ENCODE measurements at places on chromosomes 3 and 15. TPM values are rescaled to one million over a fixed set of nuclear protein-coding genes. Genes with fewer than 3 reads are reported as not detected.

The GHRL gene
- not detected for total RNA-seq

The ARIH2 gene
- total RNA-seq, result 52.5 TPM

The CYP8B1 gene
- not detected for total RNA-seq

The SAMD7 gene
- total RNA-seq, result not detected

The CLRN1 gene
- total RNA-seq, result not detected

The TMEM89 gene
- total RNA-seq, result not detected

The CCR3 gene
- not detected for total RNA-seq

The PPP2R3A gene
- 3.0 TPM for total RNA-seq

The C3orf70 gene
- 0.03 TPM for total RNA-seq

The FRMD5 gene
- total RNA-seq, result 2.5 TPM

The SV2B gene
- 0.12 TPM for total RNA-seq

The BFSP2 gene
- total RNA-seq, result not detected

The SCAPER gene
- total RNA-seq, result 4.4 TPM

The HGD gene
- 16.4 TPM for total RNA-seq

The NDN gene
- 0.05 TPM for total RNA-seq

The PLCD1 gene
- total RNA-seq, result 4.1 TPM

The SEMA3G gene
- total RNA-seq, result 0.16 TPM
